Stimulated activated CD8-positive, alpha-beta memory T cell treated with anti-CD3 and anti-CD28 coated beads, Interleukin-12 subunit alpha, Interleukin-12 subunit beta, amount 100 ng/mL, for 1 hour (primary cell): ENCODE measurements at places on chromosomes 1 and 21.

- no peak for DNase-seq
These were observed 22.8 kb upstream of the LAPTM5 start for GRCh38 chr1:30780409-30780808.

DNA sequence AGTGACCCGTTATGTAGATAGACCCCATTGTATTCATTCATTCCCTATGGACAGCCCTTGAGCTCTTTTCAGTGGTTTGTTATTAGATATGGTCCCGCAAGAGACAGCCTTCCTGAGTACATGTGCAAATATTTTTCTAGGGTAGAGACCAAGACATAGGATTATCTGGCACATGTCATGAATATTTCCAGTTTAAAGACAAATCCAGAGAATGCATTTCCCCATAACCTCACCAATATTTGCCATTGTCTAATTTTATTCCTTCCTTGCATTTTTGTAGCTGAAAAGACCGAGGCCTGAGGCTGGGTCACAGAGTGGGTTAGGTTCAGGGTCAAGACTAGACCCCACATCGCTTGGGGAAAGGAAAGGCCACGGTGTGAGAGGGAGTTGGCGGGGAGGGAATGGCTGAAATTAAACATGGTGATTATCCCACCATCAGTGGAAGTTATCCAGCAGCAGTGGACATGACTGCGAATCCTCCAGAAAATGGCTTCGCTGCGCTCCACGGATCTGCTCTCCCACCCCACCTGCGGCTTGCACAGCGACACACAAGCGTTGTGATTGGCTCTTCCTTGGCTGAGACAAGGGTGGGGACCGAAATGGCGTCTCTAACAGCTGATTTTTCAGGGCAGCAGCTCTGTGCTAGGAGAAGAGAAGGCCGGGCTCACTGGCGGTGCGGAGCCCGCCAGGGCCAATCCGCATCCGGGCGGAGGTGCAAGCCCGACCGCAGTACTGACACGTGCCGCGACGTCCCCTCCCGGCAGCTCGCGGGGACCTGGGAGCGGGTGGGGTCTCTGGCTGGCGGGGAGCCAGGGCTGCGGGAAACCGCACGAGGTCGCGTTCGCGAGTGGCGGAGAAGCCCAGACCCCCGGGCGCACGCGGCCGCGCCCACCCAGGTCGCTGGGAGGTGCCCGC, 16.1 kb upstream of the STMN1 start:
- DNase-seq, result no peak

DNA sequence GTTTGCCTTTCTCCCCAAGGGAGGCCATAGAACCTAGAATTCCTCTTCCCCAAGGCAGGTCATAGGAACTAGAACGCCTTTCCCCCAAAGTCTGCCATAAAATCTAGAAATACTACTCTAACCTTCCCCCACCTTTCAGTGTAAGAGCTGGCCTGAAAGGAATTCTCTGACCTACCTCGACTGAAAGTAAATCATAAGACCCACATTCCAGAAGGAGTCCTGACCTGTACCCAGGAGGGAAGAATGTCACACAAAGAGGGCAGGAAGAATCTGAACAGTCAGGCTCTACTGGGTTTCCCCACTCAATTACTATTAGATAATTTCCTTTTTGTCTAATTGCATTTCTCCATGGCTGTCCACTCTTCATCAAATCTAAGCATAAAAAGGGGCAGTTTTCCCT, 5.7 kb upstream of the ATG4C start:
- DNase-seq, result no peak

- no peak for DNase-seq
These were observed 13.3 kb downstream of the OVAAL start for GRCh38 chr1:180571832-180572636.

- DNase-seq, result no peak
These were observed 155.0 kb downstream of the TPR start for GRCh38 chr1:186220067-186220466.

DNA sequence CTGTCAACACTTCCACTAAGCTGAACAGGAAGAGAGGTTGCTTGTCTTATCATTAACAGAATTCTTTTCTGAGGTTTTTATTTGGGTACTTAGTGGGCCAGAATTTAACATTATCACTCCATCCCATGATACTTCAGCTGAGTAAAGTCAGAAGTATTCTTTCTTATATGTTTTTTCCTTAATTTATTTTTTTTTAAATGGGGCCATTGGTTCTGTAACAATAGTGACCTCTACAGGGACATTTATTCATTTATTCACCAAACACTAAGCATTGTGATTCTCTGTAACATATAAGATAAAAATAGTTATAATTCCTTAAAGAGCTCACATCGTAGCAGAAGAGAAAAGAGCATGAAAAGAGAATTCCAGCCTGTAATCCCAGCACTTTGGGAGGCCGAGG, 9.8 kb downstream of the GREM2 start:
- DNase-seq, result no peak

GRCh38 chr1:235637756-235638534, 11.6 kb downstream of the GNG4 start:
- DNase-seq, result no peak

DNA sequence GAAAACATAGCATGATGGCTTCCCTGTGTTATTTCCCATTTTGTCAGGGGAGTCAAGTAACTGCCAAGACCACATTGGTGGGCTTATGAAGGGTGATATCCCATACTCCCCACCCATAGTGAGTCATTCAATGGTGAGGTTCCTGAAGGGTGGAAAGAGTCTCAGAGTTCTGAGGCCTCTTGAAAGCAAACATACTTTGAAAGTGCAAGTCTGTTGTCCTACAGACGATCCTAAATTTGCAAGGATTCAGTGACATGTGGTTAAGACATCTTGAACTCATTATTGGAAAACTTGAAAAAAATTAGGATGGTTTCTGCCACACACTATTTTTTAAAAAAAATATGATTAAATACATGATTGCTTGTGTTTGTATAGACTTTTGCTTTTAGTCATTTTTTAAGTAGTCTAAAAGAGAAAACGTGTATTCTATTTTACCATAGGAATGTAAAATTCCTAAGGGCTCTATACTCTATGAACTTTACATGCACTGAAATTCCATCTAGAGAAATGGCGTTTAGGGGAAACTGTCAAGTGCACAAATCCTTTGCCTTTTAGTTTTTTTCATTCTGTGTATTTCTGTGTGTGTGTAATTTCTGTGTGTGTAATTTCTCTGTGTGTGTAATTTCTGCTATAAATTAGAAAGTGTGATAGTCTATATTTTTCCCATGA, 225.5 kb upstream of the ADAMTS5 start:
- DNase-seq, result no peak

GRCh38 chr1:202623075-202623474, 87.2 kb downstream of the SYT2 start:
- DNase-seq, result no peak

GRCh38 chr1:84398175-84399155, at the start of gene DNASE2B:
DNASE2B (plus strand) TSS chr1:84398484; CDS start chr1:84398565, 81 bp downstream.
- DNase-seq, result no peak

DNA sequence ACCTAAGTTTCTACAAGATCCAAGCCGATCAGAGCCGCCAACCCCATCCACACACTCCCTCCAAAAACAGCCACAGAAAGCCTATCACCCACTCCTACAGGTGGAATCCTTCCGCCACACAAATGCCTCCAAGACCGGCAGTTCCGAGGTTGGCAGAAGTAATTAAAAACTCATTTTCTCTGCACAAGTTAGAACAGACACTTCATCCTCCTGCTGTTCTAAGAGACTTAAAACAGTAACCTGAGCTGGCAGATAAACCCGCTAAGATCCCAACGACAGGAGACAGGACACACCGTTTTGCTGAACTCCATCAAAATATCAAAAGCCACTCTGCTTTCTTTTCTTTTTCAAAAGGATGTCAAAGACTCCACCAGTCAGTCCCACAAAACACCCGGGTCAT, 2.8 kb downstream of the SSBP3 start:
- no peak for DNase-seq

DNA sequence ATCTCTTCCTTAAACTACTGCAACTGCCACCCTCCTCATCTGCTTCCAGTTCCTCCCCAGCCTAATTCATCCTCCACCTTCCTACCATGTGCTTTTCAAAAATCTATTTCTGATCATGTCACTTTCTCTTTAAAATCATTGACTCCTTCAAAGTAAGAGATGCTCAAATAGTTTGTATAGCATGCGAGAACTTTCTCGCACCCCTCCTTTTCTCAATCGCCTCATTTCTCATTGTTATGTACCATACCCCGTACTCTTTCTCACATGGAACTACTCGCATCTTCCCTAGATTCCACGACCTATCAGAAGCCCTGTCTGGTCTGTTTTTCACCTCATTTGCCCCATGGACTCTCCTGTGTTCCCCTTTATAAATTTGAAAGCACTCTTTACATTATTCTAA, 238.2 kb downstream of the NRIP1 start:
- DNase-seq, result no peak

DNA sequence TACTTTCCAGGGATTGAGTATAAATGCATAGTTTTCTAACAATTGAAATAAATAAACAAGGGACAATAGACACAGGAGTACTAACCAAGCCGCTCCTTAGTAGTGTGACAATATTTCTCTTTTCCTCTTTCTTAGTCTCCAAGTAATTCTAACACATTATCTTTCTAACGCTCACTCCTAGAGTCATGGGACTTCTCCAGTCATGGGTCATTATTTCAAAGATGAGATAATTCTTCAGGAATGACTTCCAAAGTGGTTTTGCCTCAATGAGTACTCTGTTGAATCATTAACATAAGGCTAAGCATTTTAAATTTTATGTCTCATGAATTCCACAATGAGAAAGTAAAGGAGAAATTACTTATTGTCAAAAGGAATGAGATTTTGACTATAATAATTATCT, 605.8 kb upstream of the ADAMTS5 start:
- no peak for DNase-seq

DNA sequence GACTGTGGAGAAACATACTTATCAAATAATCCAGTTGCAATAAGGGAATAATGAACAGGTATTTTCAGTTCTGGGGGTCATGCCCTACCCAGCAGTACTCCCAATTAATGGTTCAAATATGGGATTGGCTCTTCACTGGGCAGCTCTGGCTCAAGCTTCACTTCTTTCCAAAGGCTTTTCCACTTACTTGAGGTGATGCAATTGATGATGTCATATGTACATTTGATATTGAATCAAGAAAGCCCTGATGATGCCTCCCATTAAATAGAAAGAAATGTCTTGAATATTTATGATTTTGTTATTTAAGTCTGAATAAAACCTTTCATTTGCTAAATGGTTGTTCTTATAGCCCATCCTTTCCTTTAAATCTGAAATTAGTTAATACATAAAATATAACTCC, 789.9 kb downstream of the USP25 start:
- DNase-seq, result no peak

DNA sequence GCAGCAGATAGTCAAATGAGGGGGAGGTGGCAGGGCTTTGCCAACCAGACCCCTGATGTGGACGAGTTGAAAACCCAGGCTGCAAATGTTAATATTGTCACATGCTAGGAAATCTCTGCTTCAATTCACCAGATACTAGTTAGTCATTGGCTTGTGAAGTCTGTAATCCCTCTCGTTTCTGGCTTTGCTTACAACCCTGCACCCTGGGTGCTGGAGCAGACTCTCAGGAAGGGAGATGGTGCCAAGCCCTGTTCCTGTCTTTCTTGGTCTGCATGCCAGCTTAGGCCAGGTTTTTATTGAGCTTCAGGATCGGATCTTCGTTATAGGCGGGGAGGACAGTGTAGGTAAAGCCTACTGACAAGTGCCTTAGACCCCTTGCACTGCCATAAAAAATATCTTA, 53.3 kb downstream of the MDM4 start:
- DNase-seq, result no peak

DNA sequence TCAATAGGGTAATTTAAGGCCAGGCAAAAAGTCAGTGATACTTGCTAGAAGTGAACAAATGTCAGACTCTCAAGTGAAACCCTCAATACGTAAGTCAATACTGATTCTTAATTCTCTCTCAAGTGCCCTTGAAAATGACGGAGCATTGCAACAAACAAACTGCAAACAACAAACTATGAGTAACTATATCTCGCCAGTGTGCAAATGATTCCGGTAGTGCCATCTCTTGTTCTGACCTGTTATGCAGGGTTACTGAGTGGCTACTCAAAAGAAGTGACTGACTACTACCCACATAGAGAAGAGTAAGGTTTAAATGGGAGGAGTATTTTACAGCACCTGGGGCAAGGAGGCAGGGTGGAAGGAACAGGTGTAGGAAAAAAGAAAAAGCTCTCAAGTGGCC, 1.6 kb downstream of the SLC19A2 start:
- no peak for DNase-seq

DNA sequence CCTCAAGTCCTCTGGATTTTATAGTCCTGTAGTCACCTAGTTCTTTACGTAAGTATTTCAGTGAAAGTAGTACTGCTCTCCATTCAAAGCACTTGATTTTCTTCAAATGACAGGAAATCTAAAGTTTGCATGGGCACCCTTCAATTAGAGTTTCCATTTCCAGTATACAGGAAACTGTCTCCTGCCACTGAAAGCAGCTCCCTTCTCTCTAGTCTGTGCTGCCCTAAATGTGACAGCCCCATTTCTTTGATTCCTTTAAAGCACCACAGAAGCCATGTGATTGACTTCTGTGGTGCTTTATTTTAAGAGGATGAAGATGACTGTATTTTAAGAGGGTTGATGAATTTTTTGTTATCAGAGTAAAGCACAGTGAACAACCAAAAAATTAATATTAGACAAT, 226.1 kb downstream of the DNAH14 start:
- DNase-seq, result no peak

DNA sequence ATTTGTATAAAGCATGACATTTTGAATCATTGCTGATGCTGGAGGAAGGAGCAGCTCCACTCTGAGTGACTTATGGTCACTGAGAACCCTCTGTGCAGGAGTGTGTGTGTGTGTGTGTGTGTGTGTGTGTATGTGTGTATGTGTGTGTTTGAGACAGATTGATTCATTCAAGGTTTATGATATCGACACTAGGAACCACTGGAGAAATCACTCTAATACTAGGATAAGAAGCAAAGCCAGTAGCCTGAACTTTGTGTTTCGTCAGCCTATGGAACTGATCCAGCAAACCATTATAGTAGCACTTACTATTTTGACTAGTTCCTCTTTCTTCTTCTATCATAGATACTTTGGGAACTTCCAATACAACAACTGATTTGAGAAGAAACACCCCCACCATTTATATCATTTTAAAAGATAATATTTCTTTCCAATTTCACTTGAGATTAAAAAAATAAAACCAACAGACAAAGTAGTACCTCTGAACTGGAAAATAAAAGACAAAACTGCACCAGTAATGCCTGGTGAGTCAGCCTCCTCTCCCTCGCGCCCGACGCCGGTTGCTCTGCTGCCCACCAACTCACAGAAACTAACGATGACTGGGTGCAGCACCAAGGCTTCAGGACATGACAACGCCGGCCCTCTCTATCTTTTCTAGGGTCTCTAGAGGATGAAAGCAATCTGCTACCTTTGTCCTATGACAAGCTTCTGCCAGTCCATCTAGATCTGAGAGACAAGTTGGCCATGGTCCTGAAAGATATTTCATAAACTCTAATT, 20.9 kb downstream of the SLAMF1 start:
- no peak for DNase-seq

DNA sequence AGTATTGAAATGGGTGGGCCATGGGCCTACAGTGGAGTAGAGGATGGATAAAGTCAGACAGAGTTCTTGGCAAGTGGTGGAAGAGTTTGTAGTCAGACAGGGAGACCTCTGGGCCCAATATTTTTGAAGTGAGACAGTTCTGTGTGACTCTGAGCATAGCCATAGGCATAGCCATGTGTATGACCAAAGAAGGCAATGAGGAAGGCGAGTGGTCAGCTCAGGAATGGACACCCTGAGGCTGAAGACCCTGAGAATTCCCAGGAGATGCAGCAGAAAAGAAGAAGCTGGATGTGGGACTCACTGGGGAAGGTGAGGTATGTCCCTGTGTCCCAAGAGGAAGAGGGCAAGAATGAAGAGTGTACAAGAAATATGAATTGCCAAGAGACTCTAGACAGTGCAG, 210.6 kb upstream of the IRF2BP2 start:
- DNase-seq, result no peak
